Thoracic aorta (tissue), 2 donors: ENCODE measurements at places on chromosomes 12 and 14. TPM values are rescaled to one million over a fixed set of nuclear protein-coding genes. Genes with fewer than 3 reads are reported as not detected.

DNA sequence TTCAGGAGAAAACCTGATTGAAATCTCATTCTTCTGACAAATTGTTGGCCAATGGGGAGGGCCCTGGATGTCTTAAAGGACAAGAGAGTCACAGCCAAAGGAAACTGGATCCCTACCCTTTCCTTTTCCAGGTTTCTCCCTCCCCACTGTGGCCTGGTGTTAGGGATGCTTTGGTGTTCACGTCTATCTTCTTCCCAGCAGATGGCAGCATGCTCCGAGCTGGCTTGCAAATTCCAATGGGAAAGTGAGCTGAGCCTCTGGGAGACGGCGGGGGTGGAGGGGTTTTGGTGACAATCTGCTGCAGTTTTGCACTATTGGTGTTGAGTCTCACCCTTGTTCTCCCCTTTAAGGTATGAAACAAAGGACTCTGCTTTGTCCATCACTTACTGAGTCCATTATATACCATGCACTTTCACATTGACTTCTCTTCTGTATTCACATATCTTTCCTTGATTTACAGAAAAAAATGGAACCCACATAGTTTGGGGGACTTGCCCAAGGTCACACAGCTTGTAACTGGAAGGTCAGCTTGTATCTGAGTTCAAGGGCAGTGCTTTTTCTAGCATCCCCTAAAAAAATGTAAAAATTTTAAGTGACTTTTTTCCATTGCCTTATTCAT, 39.3 kb downstream of the CCDC177 start:
- no peaks in the 10 kb centered on the region for H3K27me3 ChIP-seq
- H3K4me1 ChIP-seq = no peaks in the 10 kb centered on the region
- no peak overlapping the region for H3K4me3 ChIP-seq
- no peak overlapping the region for H3K27ac ChIP-seq
- no peak for DNase-seq

DNA sequence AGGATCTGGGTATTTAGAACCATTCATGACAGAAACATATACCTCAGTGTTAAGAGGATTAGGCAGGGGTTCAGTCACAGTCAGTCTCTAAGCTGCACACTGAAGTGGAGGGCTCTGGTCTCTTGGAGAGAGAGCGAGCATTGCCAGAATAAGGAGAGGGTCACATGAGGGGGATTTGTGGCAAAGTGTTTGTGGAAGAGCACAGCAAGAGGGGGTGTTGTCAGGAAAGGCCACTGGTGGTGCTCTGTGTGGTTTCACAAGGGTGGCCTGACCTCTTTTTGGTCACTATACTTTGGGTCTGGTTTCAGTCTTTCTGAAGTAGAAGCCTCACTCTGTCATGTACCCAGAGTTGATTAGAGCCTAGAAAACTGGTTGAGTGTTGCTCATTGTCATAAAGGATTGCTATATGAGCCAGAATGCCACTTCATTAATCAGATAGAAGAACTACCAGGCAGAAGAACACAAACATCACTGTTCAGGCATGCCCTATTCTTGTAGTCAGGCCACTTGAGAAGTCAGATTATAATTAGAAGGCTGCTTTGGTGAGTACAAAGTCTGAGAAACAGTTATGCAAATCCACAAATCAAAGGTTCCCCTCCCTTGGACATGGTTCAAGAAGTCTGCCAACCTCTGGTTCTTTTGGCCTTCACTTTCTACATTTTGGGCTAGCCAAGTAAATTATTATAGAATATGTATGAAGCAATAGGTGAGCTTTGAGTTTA, 8.4 kb downstream of the TMEM19 start:
- no peak overlapping the region for H3K27ac ChIP-seq
- H3K36me3 ChIP-seq = peaks cover 14% of the 10 kb centered on the region
- no peaks in the 10 kb centered on the region for H3K4me1 ChIP-seq

DNA sequence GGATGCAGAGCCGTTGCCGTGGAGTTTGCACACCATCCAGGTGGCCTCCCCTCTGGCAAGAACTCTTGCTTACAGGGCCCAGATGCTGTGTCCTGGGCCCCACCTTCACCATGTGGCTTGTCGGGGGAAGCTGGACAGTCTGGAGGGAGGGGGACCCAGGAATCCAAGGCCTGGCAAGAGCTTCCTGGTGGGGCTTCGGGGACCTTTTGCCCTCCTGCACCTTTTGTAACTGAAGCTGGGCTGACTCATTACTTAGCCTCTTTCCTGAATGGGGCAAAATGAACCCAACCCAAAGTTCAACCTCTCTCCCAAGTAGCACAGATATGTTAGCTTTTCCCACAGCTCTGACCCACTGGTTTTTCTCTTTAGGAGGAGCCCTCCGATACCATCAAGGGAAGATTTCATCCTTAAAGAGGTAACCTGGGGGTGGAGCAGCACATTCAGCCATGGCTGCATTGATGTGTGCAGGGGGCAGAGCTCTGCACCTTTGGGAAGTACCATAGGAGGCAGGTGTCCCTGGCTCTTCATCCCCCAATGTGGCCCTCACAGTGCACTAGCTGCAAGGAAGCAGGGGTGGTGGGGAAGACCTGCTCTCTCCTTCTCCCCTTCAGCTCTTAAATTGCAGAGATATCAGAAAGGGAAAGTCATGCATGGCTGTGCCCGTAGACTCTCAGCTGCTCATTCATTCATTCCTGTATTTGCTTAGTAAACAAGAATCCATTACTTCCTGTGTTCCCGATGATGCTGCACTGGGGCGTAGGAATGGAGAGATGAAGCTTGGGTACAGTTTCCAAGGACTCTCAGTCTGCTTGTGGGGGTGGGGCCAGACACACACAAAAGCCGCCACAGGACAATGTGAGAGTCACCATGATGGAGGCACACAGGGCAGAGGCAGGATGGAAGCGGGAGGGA, 13.0 kb downstream of the MVK start:
- H3K27ac ChIP-seq = no peak overlapping the region
- H3K36me3 ChIP-seq = peaks cover 20% of the 10 kb centered on the region
- H3K4me3 ChIP-seq = no peak overlapping the region
- H3K27me3 ChIP-seq = no peaks in the 10 kb centered on the region
- H3K4me1 ChIP-seq = no peaks in the 10 kb centered on the region

GRCh38 chr14:35482994-35483515, 50.9 kb upstream of the INSM2 start:
- no peaks in the 10 kb centered on the region for H3K27me3 ChIP-seq
- H3K36me3 ChIP-seq = no peaks in the 10 kb centered on the region
- DNase-seq = no peak
- H3K27ac ChIP-seq = no peak overlapping the region
- H3K4me1 ChIP-seq = no peaks in the 10 kb centered on the region
- H3K4me3 ChIP-seq = no peak overlapping the region

GRCh38 chr14:23057757-23058653, 685 bp upstream of the CDH24 start:
- H3K4me3 ChIP-seq = peak overlapping the region; percentile 87
- H3K27ac ChIP-seq = peak overlapping the region; percentile 52
- peak; percentile 44 for DNase-seq
- peaks cover 13% of the 10 kb centered on the region for H3K4me1 ChIP-seq
- peaks cover 29% of the 10 kb centered on the region for H3K36me3 ChIP-seq

GRCh38 chr14:99589651-99590530, 14.1 kb downstream of the CCDC85C start:
- no peak overlapping the region for H3K27ac ChIP-seq
- H3K4me1 ChIP-seq = no peaks in the 10 kb centered on the region
- no peak for DNase-seq
- H3K4me3 ChIP-seq = no peak overlapping the region
- H3K36me3 ChIP-seq = no peaks in the 10 kb centered on the region

DNA sequence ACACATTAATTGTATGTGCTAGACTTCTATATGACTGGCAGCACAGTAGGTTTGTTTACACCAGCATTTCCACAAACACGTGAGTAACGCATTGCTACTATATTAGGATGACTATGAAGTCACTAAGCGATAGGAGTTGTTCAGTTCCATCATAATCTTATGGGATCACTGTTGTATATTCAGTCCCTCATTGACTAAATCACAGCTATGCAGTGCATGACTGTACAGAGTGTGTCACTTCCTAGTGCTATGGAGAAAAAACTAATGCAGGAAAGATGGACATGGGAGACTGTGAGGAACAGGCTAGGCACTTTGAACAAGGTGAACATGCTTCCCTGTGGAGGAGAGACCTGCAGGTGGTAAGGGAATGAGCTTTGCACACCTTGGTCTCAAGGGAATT, 259.8 kb downstream of the NUAK1 start:
- no peak overlapping the region for H3K4me3 ChIP-seq
- H3K27me3 ChIP-seq = no peaks in the 10 kb centered on the region

- no peak overlapping the region for H3K27ac ChIP-seq
- no peaks in the 10 kb centered on the region for H3K36me3 ChIP-seq
- no peaks in the 10 kb centered on the region for H3K27me3 ChIP-seq
- H3K4me3 ChIP-seq = no peak overlapping the region
Observed at GRCh38 chr14:54807428-54807827, 95.2 kb downstream of the GCH1 start.

DNA sequence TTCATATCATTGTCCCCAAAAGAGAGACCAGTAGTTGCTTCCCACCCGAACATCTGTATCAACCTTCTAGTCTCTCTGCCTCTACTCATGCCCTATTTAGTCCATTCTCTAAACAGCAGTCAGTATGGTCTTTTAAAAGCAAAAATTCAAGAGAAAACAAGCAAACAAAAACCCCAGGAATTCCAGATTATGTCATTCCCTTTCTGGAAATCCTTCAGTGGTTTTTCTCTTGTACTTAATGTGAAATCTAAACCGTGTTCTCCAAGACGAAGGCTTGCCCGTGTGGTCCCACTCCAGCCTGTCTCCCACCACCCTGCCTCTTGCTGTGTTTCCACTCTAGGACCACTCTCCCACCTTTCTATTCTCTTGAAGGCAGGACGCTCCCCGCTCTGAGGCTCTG, 90.8 kb downstream of the TMEM30B start:
- no peak for DNase-seq
- no peaks in the 10 kb centered on the region for H3K27me3 ChIP-seq
- no peak overlapping the region for H3K4me3 ChIP-seq
- H3K36me3 ChIP-seq = no peaks in the 10 kb centered on the region
- peak overlapping the region; percentile 39 for H3K27ac ChIP-seq

- no peaks in the 10 kb centered on the region for H3K27me3 ChIP-seq
- H3K4me1 ChIP-seq = no peaks in the 10 kb centered on the region
- no peak overlapping the region for H3K4me3 ChIP-seq
- no peaks in the 10 kb centered on the region for H3K36me3 ChIP-seq
Observed at GRCh38 chr12:114726092-114726710, 42.2 kb upstream of the TBX3 start.

DNA sequence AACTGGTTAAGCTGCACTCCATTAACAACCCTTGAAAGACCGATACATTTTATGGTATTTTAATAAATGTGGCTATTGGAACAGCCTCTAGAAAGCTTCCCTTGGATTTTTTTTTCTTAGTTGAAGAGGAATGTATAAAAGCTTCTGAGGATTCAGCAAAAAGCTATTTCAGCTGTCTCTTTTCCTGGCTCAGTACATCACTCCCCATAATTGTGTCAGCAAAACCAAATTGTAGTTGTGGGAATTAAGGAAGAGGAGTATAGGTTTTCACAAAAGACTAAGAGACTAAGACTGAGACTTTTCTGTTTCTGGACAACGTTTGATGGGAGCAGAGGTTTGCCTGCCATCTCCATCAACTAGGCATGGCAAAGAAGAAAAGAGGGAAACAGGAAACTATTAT, 106.5 kb downstream of the C12orf50 start:
- no peak for DNase-seq
- no peaks in the 10 kb centered on the region for H3K27me3 ChIP-seq
- no peaks in the 10 kb centered on the region for H3K4me1 ChIP-seq
- H3K4me3 ChIP-seq = no peak overlapping the region

DNA sequence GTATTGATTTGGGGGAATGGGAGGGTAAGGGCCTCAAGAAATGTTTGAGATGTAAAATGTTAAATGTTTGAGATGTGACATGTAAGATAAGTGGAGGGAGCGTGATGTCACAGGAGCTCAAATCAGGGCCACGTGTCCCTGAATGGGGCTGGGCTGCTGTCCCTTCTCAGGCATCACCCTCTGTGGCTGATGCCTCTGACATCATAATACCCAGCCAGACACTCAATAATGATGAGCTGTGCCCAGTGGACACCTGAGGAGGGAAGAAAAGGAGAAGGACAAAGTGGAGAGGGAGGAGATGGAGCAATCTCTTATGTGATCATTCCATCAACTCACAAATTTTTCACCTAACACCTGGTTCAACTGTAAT, 120.8 kb downstream of the SAMD4A start:
- peak overlapping the region; percentile 89 for H3K27ac ChIP-seq
- no peaks in the 10 kb centered on the region for H3K36me3 ChIP-seq
- H3K4me1 ChIP-seq = peaks cover 87% of the 10 kb centered on the region
- H3K27me3 ChIP-seq = no peaks in the 10 kb centered on the region
- DNase-seq = no peak

DNA sequence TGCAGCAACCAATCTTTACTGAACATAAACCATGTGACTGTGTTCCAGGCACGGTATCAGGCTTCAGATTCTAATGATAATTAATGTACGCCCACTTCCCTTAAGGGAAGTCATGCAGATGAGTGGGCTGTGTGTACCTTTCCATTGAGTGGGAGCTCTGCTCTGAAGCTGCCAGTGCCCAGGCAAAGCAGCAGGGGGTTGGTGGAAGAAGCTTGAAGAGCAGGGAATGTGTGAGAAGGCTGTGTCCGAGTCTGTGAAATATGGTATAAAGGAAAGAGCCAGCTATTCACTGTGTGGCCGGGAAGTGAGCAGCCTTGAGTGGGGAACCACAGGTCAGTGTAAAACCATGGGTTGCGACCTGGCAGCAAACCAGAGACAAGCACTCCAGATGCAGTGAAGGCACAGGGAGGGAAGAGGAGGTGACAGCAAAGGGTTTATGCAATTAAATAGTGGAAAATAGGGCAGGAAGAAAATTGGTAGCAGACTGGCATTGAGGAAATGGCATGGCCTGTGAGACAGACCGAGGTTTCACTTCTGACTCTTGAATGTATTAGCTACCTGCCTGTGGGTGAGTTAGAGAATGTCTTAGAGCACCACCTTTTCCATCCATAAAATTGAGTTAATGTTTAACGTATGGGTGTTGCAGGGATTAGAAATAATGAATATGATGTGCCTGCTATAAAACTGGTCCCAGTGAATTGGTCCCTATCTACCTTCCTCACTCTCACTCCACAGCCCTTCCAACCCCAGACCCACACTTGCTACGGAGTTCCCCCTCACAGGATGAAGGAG, 116.4 kb downstream of the NTF3 start:
- no peak overlapping the region for H3K4me3 ChIP-seq
- H3K27me3 ChIP-seq = no peaks in the 10 kb centered on the region
- H3K4me1 ChIP-seq = no peaks in the 10 kb centered on the region
- no peaks in the 10 kb centered on the region for H3K36me3 ChIP-seq
- H3K27ac ChIP-seq = no peak overlapping the region

DNA sequence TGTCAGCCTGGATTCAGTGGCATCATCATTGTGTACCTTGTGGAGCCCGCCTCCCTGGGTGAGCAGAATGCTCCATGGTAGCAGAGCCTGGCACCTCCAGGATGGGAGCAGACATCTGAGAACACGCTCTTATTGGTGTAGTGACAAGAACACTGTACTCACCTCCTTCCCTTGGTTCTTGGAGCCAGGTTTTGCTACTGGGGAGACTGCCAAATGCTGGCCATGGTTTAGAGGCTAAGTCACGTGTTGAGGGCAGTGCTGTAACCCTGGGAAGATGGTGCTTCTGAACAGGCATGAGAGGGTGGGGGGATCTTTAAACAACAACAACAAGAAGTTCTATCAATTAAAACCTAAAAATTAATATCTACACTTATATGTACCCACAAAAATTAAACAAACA, 47.6 kb upstream of the ASPG start:
- no peak for DNase-seq
- no peaks in the 10 kb centered on the region for H3K36me3 ChIP-seq
- no peaks in the 10 kb centered on the region for H3K27me3 ChIP-seq
- H3K27ac ChIP-seq = no peak overlapping the region

The REP15 gene
- 8.3 TPM for total RNA-seq

The ACIN1 gene
- total RNA-seq = 117 TPM

The PRB2 gene
- total RNA-seq = not detected
